ENCODE measurements at places on chromosomes 3 and 15.

DNA sequence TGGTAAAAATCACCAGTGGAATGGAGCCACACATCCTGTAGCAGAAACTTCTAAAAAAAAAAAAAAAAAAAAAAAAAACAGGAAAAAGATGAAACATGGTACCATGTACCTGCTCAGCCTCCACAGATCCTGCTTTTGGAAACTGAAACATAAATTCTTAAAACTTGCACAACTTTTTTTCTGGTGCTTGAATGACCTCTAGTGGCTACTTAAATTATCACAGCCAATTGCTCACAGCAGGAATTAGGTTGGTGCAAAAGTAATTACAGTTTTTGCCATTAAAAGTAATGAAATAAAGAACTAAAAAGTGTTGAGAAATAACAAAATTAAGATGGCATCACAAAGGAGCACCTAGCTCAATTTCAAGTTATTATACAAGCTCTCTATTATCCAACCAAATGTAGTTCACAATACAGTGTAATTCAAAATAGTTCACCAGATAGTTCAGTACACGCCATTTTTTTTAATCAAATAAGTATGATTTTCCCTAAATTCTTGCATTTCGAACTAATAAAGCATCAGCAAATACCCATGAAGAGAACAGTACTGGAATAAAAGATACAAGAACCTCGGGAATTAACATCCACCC is 80.6 kb downstream of the ULK4 start:
- no peak for DNase-seq

- no peak for DNase-seq
Observed at GRCh38 chr3:39260957-39261356, 18.9 kb downstream of the CX3CR1 start.

GRCh38 chr3:172520301-172520831 is 2.9 kb downstream of the TNFSF10 start:
- DNase-seq: no peak

- no peak for DNase-seq
Observed at GRCh38 chr3:51340013-51340829, 44.9 kb upstream of the MANF start.

DNA sequence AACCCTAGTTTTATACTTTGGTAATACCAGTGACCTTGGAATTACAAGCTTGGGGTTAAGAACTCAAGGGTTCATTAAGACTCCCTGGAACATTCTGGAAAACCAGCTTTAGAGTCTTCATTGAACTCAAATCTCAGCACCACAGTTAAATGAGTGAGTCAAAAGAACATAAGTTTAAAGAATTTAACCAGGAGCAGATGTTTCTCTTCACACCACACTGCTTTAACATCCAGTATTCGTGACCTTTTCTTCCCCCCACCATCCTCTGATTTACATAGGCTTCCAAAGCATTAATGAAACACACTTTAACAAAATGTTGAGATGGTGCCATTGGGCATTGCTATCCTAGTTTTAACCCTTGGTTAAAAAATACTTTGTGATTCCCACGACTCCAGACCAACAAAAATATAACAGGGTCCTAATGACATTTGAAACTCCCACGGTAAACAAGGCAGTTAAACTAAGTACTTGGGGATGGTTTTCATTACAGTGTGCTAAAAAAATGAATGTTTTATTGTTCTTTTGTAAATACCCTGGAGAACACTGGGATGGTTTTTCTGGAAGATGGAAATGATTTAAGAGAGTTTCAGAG is 123.9 kb downstream of the OXNAD1 start:
- no peak for DNase-seq

GRCh38 chr3:72018343-72018984 is 233.5 kb upstream of the PROK2 start:
- DNase-seq: no peak

DNA sequence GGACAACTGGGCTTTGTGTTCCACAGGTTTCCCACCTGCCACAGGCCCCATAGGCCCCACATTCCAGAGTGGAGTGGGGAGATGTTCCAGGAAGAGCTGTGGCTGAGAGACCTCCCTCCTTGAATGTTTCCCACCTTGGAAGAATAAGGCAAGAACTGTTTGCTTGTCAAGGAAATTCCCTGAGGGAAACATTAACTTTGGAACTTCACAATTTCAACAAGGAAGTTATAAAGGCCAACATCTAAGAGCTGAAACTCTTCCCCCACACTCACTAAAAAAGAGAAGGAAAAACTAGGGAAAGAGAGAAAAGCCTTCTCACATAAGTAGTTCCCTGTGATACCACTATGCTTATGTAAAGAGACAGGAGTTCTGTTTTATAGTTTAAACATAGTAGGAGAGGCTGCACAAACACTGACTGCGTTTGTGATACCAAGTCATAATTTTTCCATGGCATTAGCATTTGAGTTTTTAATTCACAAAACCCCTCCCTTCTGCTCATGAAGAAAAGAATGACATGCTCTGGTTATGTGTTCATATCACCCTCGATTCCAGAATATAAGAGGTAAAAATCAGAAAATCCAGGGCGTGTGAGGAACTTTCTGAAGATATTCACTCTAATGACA is 39.8 kb upstream of the SPRED1 start:
- DNase-seq: no peak

DNA sequence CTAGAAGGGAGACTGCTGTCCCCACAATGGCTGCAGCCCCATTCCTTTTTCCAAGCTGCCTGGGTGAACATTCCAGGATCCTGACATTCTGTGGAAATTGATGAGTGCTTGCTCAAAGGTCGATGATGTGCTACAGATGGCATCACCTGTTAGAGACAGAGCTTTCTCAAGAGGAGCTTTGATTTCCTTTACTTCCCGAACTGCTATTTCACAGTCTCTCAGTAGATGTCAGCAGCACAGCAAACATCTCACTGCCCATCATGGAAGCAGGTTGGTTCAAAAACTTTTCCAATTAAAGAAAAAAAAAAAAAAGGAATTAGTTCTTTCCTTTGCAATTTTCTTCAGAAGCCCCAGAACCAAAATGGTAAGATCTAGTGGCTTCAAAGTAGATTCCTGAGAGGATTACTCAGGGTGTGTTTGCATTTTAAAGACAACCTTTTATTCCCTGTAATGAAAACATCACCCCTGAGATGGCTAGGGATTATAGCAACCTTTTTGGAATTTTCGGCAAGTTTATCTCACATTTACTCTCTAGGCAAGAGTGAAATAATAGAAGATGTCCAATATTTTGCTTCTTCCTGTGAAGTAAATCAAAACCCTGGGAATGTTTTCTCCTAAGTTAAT is 44.8 kb downstream of the POLR2M start:
- no peak for DNase-seq

GRCh38 chr15:29055876-29056275 is 170.1 kb downstream of the APBA2 start:
- no peak for DNase-seq

DNA sequence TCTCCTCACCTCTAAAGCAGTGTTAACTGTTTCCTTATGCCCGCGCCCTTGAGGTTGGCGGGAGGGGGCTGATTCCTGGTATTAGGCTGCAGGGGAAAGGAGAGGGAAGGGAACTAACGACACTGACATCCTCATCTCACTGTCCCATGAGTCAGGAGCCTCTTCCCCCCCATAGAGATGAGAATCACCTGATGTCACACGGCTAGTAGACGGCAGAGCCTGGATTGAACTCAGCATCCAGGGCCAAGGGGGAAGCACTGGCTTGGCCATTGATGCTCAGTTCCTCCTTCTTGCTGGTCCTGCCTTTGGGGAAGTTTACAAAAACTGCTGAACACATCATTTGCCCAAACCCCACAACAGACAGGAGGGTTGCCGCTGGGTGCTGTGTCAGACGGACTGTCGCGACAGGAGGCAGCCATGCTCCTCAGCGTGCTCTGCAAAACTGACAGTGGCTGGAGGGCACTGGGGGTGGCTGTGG is 38.5 kb downstream of the IDH2 start:
- no peak for DNase-seq

- no peak for DNase-seq
Observed at GRCh38 chr3:105862217-105862616, 6.6 kb downstream of the CBLB start.

DNA sequence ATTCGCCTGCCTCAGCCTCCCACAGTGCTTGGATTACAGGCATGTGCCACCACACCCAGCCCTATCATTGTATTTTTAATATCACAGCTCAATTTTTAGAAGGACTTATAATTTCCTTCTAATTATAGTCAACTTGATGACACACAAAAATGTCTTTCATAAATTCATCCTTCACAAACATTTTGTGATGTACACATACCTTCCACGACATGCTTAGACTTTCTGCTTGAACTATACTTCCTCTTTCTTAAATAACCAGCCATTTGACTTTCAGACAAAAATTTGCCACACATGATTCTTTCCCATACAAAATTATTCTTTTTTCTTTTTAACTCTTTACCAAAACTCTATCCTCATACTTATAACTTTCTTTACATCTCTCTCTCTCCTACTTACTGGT is 48.4 kb upstream of the CCK start:
- DNase-seq: no peak

- DNase-seq: no peak
Observed at GRCh38 chr3:177234121-177234520, 36.8 kb upstream of the TBL1XR1 start.

DNA sequence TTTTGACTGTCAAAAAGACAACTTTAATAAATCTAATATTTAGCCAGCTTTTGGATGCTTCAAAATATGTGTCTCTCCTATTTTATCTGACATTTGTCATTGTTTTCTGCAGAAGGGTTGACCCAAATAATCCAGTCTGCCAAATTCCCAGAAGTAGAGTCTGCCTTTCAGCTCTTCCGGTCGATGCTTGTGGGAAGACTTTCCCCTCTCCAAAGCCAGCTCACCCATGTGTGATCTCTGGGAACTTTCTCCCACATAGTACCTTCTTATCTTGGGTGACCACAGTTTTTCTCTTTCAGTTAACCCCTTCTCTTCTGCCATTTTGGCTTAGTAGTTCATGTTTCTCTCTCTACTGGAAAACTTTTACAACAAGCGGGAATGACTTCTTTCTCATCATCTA is 94.1 kb downstream of the ASB7 start:
- no peak for DNase-seq

DNA sequence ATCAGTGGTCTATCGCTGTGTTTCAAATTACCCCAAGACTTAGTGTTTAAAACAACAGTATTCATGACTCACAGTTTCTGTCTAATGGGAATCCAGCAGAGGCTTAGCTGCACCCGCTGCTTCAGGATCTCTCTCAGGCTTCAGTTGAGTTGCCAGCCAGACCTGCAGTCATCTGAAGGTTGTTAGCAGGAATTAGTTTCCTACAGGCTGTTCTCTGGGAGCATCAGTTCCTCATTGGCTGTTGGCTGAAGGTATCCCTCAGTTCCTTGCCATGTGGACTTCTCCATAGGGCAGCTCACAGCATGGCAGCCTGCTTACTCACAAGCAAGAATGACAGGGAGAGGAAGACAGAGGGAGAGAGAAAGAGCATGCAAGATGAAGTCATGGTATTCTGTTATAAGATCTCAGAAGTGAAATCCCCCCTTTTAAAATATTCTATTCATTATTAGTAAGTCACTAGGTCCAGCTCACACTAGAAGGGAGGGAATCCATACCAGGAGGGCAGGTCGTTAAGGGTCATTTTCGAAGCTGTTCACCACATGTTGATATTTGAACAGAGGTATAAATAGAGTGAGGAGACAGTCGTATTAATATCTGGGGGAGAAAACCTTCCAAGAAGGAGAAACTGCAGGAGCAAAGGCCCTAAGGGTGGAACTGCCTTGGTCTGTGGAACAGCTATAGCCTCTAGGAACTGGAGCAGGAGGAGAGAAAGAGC is 473.9 kb upstream of the PPP2R3A start:
- DNase-seq: no peak

GRCh38 chr3:50545781-50546180 is 21.8 kb downstream of the C3orf18 start:
- DNase-seq: no peak

DNA sequence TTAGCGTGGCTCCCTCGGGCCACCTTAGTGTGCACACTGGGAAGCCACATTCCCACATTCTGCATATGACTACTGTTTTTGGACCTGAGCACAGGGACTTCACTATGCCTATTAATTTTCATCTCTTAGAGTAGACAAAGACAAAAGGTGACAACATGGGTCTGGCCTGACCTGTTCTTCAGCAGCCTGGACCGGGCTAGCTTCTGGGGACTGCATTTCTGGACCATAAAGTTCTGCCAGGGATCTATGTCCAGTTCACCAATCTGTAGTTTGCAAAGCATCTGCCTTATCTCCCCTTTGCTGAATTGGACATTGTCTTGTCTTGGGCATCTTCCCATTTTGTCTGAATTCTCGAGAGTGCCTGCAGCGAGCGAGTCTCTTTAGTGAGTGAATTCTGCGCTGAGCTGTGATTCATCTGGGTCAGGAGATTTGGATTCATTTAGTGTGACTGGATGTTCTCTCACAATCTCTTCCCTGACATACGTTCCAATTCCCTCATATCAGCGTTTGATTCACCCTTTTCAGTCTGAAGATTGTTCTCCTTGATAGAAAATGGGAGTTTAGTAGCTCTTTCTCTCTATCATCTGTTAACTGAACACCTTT is 112.2 kb upstream of the PLXNA1 start:
- no peak for DNase-seq

- no peak for DNase-seq
Observed at GRCh38 chr3:47418167-47419082, 37.6 kb downstream of the PTPN23 start.

- DNase-seq: no peak
Observed at GRCh38 chr3:195142519-195142918, 128.4 kb downstream of the XXYLT1 start.

GRCh38 chr3:38500688-38501417 is 4.7 kb downstream of the EXOG start:
- DNase-seq: no peak

DNA sequence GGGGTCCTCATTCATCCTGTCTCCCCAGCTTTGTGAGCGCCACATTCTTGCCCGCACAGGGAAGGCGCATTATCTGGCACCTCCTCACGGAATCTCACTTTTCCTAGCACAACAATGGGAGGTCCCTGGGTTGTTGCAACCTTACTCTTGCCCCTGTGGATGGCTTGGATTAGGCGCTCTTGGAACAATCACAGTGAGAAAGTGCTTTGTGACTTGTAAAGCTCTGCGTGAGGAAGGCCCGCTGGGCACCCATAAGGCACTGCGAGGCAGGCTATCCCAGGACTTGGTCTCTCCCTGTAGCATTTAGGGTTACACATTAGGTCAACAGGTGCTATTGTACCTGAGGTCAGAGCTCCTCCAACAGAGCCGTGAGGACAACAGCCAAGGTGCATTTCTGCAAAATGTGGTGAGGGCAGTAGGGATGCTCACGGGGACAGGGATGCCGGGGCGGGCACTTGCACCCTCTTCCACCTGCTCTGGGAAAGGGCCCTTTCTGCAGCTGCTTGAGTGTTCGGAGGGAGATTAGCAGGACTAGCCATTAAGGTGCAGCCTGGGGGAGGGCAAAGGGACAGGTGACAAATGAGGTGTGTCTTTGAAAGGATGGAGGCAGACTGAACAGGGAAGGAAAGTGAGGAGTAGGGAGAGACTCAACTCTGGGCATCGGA is 13.9 kb upstream of the LRRC15 start:
- DNase-seq: no peak

Measured in stimulated activated CD8-positive, alpha-beta memory T cell treated with anti-CD3 and anti-CD28 coated beads, Interleukin-7, amount 100 ng/mL, for 1 hour (primary cell).